ENCODE measurements at places on chromosomes 13 and 19.

- DNase-seq = no peak
Measured at GRCh38 chr13:102293723-102294122, 108.1 kb downstream of the FGF14 start.

GRCh38 chr13:112999414-113000177 is 30.6 kb downstream of the MCF2L start:
- DNase-seq = no peak

GRCh38 chr13:84038001-84038400 is 155.7 kb upstream of the SLITRK1 start:
- no peak for DNase-seq

DNA sequence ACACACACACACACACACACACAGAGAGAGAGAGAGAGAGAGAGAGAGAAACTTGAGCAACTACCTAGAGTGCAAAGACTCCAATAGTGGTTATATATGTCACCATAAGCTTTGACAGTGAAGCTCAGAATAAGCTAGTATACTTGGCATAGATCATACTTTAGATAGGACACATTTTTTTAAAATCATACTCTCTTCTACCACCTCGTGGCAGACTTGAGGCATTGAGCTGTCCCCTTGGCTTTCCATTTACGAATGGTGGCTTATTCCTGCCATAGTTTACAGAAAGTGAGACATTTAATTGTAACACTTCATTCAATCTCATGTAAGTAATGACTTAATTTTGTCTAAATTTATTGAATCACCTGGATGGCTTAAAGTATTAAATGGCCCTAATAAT is 108.2 kb downstream of the EDNRB start:
- DNase-seq = no peak

GRCh38 chr13:93007928-93008327 is 218.7 kb upstream of the GPC6 start:
- no peak for DNase-seq

DNA sequence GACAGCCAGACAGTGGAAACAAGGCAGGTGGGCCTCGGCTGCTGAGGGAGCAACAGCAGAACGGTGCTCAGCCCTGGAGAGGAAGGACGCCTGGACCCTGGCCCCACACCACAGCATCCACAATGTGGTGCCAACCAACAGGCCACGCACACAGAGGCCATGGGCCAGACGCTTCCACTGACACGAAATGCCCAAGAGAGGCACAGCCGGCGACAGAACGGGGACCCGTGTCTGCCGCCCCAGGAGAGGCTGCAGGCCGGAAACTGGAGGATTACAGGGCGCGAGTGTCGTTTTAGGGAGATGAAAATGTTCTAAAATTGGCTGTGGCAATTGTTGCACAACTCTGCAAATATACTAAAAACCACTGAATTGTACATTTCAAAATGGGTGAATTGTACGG is 69.7 kb downstream of the RASA3 start:
- DNase-seq = no peak

Measured in transverse colon (tissue), 4 donors.